ENCODE measurements at places on chromosomes 12 and 14. TPM values are rescaled to one million over a fixed set of nuclear protein-coding genes. Genes with fewer than 3 reads are reported as not detected.

SSTR1 gene
- total RNA-seq = not detected

DNA sequence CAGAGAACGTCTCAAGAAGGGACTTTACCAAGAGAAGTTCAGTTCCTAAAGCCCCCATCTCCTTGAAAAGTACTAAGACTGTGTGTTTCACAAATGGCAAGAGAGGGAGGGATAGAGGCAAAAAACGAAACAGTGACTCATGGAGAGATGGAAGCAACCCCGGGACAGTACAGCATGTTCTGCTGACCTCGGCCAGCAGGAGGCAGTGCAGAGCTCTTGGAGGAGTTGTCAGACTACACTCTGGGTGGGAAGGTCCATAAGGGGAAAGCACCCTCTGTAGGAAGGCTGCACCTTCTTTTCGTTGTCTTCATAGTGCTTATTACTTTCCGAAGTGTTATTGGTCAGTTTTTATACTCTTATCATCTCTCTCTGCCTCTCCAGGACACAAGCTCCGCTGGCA lies 525.2 kb upstream of the CCDC196 start:
- peak; percentile 4 for DNase-seq

- peak; percentile 31 for DNase-seq
Measured at GRCh38 chr14:52885230-52885629, 65.6 kb downstream of the FERMT2 start.

DNA sequence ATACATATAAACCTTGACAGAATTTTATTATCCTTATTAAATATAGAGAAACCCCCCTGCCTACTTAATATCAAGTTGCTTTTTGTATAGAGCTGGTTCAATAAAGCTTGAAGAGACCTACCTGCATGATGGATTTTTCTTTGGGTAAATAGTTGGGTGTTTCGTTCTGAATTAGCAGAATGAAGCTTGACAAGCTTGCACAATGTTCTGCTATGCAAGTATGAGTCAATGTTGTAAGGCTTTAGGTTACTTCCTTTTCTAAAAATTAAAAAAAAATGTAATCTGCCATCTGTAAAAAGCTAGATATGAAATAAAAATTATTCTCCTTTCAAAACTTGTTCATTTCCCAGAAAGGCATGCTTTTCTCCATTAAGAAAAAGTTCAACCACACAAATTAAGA lies 1662.6 kb upstream of the SEL1L start:
- no peak for DNase-seq

DNA sequence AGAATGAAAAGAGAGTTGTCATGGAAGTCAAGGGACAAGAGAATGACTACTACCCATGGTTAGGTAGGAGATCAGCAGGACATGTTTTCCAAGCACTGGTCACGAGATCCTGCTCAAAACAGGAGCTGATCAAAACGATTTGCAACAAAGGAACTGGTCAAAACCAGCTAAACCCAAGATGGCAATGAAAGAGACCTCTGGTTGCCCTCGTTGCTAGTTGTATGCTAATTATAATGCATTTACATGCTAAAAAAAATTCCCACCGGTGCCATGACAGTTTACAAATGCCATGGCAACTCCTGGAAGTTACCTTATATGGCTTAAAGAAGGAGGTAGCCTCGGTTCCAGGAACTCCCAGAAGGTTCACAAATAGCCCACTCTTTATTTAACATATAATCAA lies 95.0 kb upstream of the OTX2 start:
- DNase-seq = no peak
